ENCODE measurements at places on chromosomes 4 and X. TPM values are rescaled to one million over a fixed set of nuclear protein-coding genes. Genes with fewer than 3 reads are reported as not detected.

The ANKRD50 gene
- total RNA-seq = 0.36 TPM

DNA sequence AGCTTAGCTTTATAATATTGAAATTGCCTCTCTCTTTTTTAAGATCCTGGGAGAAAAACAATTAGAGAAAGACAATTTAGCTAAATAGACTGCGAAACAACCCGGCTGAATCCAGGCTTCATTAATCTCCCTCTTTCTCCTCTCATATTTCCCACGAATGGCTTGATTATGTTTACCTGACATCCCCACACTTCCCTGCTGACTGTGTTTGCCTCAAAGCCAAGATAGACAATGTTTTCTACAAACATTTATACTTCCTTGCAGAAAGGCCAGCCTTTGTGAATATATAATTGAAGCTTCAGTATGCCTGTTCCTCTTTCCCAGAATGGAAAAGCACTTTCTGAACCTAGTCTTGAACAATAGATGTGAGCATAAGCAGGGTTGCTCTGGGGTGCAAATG lies 566.8 kb downstream of the PDHA2 start:
- H3K36me3 ChIP-seq = no peaks in the 10 kb centered on the region
- DNase-seq = no peak
- no peaks in the 10 kb centered on the region for H3K4me1 ChIP-seq
- H3K4me3 ChIP-seq = no peak overlapping the region
- no peak overlapping the region for H3K27ac ChIP-seq

GRCh38 chr4:6563935-6564645 lies 10.9 kb upstream of the MAN2B2 start:
- DNase-seq = no peak
- H3K36me3 ChIP-seq = no peaks in the 10 kb centered on the region
- H3K4me1 ChIP-seq = peaks cover 13% of the 10 kb centered on the region
- H3K4me3 ChIP-seq = no peak overlapping the region
- peaks cover 34% of the 10 kb centered on the region for H3K27me3 ChIP-seq

GRCh38 chr4:41148931-41149330 lies 65.4 kb downstream of the APBB2 start:
- no peaks in the 10 kb centered on the region for H3K36me3 ChIP-seq
- DNase-seq = no peak
- H3K27ac ChIP-seq = no peak overlapping the region
- H3K4me1 ChIP-seq = no peaks in the 10 kb centered on the region

GRCh38 chr4:121217351-121217750 lies 53.2 kb upstream of the TNIP3 start:
- no peak overlapping the region for H3K27ac ChIP-seq
- H3K36me3 ChIP-seq = no peaks in the 10 kb centered on the region
- no peak overlapping the region for H3K4me3 ChIP-seq
- H3K4me1 ChIP-seq = peaks cover 6% of the 10 kb centered on the region
- H3K27me3 ChIP-seq = no peaks in the 10 kb centered on the region
- DNase-seq = no peak

- H3K27ac ChIP-seq = no peak overlapping the region
- H3K4me3 ChIP-seq = no peak overlapping the region
- no peaks in the 10 kb centered on the region for H3K27me3 ChIP-seq
Measured at GRCh38 chrX:109463784-109464183, 18.1 kb downstream of the GUCY2F start.

- no peak for DNase-seq
- no peaks in the 10 kb centered on the region for H3K27me3 ChIP-seq
- peaks cover 4% of the 10 kb centered on the region for H3K4me1 ChIP-seq
- H3K4me3 ChIP-seq = no peak overlapping the region
- no peak overlapping the region for H3K27ac ChIP-seq
Measured at GRCh38 chrX:39903343-39903742, 194.4 kb downstream of the BCOR start.

- peaks cover 34% of the 10 kb centered on the region for H3K4me1 ChIP-seq
- no peak overlapping the region for H3K27ac ChIP-seq
- H3K4me3 ChIP-seq = no peak overlapping the region
- DNase-seq = no peak
- H3K27me3 ChIP-seq = no peaks in the 10 kb centered on the region
- peaks cover 39% of the 10 kb centered on the region for H3K36me3 ChIP-seq
Measured at GRCh38 chr4:8411351-8412180, 29.0 kb downstream of the ACOX3 start.

The SLC49A3 gene
- 0.91 TPM for total RNA-seq

GRCh38 chrX:33205321-33205720 lies 6.0 kb downstream of the DMD start:
- H3K4me3 ChIP-seq = no peak overlapping the region
- H3K27me3 ChIP-seq = no peaks in the 10 kb centered on the region
- DNase-seq = no peak
- H3K27ac ChIP-seq = no peak overlapping the region

- H3K27ac ChIP-seq = no peak overlapping the region
- H3K4me1 ChIP-seq = no peaks in the 10 kb centered on the region
- H3K4me3 ChIP-seq = no peak overlapping the region
- H3K36me3 ChIP-seq = no peaks in the 10 kb centered on the region
Measured at GRCh38 chrX:115413246-115413878, 123.8 kb downstream of the LUZP4 start.

DNA sequence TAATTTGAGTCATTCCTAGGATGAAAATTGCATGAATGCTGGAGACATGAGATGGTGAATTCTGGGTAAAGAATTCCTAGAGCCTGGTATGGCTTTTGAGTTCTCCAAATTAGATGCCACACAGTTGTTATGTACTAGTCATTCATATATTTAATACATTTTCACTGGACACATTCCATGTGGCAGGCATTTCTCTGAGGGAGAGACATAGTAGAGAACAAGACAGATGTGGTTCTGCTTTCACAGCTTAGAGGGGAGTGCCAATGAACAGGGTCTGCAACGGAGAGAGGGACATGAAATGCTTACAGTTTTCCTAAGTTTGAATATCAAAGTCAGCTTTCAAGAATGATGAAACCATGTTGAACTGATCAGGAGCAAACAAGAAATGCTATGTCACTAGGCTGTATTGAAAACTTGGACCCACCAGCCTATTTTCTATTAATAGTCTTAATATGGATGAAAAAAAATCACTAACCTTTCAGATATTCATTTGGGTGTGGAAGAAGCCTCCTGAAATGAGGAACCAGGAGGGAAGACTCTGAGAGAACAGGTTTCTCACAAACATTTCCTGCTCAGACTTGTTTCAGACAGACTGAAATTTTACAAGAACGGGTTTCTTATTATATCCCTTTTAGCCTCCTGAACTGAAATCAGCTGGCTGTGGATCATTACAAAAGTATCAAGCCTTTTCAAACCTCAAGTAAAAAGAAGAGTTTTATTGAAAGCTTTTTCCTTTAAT lies 276.0 kb upstream of the TET2 start:
- no peak overlapping the region for H3K4me3 ChIP-seq
- DNase-seq = no peak
- no peak overlapping the region for H3K27ac ChIP-seq
- no peaks in the 10 kb centered on the region for H3K4me1 ChIP-seq

DNA sequence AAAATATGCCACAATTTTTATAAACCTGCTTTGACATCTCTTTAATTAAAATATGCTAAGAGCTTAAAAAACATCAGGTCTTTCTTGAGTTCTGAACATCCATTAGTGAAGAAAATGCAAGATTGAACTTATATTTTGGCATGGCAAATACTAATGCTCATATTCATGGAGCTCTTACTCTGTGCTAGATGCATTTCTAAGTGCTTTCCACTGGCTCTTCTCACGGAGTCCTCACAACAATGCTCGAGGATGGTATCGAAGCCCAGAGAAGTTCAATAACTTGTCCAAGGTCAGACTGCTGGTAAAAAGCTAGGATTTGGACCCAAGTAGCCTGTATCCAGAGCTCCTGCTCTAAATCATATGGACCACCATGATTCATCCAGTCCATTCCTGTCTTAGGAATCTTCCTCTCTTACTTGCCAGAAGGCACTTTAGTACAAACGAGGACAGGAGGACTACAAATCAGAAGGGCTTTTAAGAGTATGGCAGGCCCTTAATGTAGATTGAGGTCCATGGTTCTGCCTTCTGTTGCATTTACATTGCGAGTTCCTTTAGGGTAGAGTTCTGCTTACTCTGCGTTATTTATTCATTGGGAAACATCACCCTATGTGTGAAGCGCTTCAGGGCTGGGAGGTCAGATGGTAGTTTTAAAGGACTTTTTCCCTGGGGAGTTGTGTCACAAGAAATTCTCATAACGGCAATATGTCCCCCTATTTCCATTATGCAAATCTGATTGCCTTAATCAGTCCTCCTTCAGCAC lies 199.2 kb downstream of the RASL11B start:
- no peaks in the 10 kb centered on the region for H3K27me3 ChIP-seq
- H3K4me3 ChIP-seq = no peak overlapping the region

DNA sequence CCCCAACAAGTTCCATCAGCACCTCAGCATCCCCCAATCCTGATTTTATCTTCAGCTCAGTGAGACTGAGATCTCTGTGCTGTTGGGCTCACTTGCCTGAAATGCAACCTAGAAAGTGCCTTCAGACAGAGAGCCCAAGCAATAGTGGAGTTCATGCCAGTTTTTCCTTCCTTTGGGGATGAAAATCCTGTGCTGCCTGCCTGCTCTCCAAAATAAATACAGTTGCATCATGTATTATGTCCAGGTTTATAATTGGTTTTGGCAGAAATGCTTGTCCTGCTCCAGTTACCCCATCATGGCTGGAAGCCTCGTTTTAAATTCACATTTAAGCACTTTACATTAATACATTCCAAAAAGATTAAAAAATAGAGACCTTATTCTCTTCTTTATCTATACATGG lies 1865.5 kb upstream of the TENM3 start:
- no peak overlapping the region for H3K4me3 ChIP-seq
- H3K27me3 ChIP-seq = no peaks in the 10 kb centered on the region
- H3K4me1 ChIP-seq = no peaks in the 10 kb centered on the region
- no peak overlapping the region for H3K27ac ChIP-seq

DNA sequence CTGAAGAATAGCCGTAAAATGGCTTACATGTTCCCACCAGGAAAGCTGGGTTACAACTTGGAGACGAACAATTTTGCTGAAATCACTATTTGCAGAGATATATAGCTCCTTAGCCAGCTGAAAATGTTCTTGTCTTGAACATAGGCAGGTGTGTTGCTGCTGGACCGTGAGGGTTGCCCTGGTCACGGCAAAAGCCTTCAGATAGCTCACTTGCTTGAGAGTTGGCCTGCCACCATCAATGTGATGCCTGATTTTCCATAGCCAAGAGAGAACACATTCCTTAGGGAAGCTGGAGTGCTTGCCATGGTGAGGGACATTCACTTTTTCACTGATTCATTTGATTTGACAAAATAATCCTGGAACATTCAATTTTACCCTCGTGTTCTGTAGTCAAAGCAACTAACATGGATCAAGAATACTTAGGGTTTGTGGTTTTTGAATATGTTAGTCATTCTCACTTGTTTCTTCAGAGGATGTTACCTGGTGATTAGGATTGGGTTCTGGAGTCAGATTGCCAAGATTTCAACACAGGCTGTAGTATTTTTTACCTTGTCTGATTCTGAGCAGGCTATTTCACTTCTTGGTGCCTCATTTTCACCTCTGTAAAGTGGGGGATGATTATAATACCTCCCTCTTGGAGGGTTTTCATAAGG lies 536.9 kb downstream of the RAPGEF2 start:
- no peaks in the 10 kb centered on the region for H3K36me3 ChIP-seq
- H3K4me3 ChIP-seq = no peak overlapping the region
- no peak overlapping the region for H3K27ac ChIP-seq
- H3K4me1 ChIP-seq = no peaks in the 10 kb centered on the region
- DNase-seq = no peak

DNA sequence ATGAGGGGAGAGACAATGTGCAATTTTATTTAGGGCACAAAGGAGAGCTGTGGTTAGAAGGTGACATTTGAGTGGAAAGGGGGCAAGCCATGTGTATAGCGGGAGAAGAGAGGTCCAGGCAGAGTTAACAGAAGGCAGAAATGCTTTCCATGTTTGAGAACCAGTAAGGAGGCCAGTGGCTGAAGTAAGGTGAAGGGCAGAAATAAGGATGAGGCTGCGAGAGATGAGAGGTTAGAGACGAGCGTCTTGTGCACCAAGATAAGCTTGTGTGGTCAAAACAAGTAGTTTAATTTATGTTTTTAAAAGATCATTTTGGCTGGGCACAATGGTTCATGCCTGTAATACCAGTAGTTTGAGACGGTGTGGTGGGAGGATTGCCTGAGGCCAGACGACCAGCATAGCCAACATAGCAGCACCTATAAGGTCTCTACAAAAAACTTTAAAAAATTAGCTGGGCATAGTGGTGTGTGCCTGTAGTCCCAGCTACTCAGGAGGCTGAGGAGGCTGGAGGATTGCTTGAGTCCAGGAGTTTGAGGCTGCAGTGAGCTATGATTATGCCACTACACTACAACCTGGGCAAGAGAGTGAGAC lies 8.5 kb downstream of the HTT start:
- H3K27me3 ChIP-seq = no peaks in the 10 kb centered on the region
- H3K4me3 ChIP-seq = no peak overlapping the region
- no peak overlapping the region for H3K27ac ChIP-seq
- H3K36me3 ChIP-seq = peaks cover 12% of the 10 kb centered on the region

The CT45A10 gene
- total RNA-seq = not detected

DNA sequence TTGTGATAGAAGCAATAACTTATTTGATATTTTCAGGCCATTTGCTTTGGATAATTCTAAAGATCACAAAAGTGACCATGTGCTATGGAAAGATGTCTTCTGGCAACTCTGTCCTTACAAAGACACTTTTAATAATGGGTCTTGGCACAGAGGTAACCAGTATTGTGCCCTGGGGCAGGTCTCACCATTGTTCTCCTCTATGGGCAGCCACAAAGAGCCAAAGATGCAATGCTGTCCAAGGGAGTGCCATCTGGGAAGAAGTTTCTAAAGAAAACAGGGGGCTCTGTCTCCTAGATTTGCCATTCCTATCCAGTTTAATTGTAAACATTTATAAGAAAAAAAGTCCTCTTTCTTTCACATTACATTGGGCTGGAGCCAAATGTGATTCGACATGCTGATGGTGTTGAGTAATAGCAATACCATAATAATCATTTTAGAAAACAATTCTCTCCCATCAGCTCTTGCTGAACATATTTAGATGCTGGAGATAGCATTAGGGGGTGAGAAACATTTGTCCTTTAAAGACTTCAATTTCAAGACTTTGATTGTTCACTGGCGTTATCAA lies 179.9 kb downstream of the KIT start:
- no peaks in the 10 kb centered on the region for H3K36me3 ChIP-seq
- H3K4me1 ChIP-seq = no peaks in the 10 kb centered on the region
- no peak for DNase-seq
- no peaks in the 10 kb centered on the region for H3K27me3 ChIP-seq
- no peak overlapping the region for H3K4me3 ChIP-seq

The LSM6 gene
- total RNA-seq = 34.2 TPM

DNA sequence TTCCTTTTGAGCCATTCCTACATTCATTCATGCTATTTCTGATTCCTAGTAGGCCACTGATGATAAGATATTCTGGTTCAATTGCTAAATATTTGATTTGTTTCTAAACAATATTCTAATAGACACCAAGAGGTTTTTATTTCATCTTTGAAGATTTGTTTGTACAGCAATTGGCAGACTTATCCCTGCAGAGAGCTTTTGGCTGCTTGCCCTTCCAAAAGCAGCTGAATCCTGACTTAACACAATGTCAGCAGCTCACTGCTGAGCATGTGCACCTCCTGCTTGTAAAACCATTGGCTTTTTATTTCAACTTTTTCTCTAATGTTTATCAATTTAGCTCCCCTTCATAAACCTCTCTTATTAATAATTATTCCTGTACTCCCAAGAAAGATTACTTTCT lies 45.3 kb downstream of the MMRN1 start:
- H3K27ac ChIP-seq = no peak overlapping the region
- no peaks in the 10 kb centered on the region for H3K27me3 ChIP-seq
- DNase-seq = no peak
- H3K4me1 ChIP-seq = no peaks in the 10 kb centered on the region

All from CD4-positive, alpha-beta T cell (primary cell).